Non-pigmented ciliary epithelial cell (primary cell): ENCODE measurements at places on chromosomes 11 and 22.

DNA sequence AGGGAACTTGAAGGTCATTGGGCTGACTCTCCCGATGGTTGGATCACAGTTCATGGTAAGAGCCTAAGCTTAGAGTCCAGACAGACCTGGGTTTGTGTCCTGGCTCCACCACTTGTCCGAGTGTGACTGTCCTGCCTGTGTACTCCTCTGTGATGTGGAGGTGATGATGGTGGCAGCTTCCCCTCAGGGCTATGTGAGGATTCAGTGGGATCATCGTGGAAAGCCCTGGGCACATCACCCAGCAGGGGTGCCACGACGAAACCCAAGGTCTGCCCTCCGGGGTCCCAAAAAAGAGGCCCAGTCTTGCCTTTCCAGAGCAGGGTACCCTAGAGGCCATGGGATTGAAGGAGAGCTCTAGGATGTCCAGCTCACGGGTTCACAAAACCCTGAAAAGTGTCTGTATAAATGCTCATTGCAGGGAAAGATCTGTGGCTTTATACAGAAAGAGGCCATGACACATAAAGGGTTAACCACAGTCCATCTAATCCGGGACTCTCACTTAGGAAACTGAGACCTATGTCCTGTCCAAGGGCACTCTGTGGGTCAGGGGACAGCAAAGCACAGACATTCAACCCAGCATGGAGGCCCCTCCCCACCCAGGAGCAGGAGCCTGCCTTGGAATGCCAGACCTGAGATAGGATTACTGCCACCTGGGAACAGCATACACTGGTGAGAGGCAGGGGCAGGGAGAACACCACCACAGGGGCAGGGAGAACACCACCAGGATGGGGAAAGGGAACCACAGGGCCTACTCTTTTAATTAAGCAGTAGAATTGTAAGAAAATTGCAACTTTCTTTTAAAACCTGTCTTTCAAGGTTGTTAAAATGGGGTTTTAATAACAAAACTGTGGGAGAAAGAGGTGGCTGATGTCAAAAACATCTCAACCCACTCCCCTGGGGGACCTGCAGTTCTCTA is 51.3 kb downstream of the IGLL5 start:
- DNase-seq, result no peak

- peak; percentile 15 for DNase-seq
Measured at GRCh38 chr11:19553683-19554333, 158.8 kb upstream of the NAV2 start.

GRCh38 chr11:77204754-77205466 is 76.9 kb downstream of the MYO7A start:
- no peak for DNase-seq

GRCh38 chr11:124050748-124051147 is 9.6 kb upstream of the OR10G7 start:
- DNase-seq, result no peak

GRCh38 chr22:48955351-48956311 is 872.0 kb downstream of the BRD1 start:
- no peak for DNase-seq
